Stimulated activated naive B cell treated with anti-CD40 and anti-IgM and Interleukin-4, amounts not matched to agents 10 μg/mL and 1 μg/mL and 100 μg/mL, for 72 hours (primary cell): ENCODE measurements at places on chromosomes 3 and 15.

- no peak for DNase-seq
Measured at GRCh38 chr3:157637866-157638265, 134.7 kb upstream of the VEPH1 start.

GRCh38 chr15:43029476-43029875 is 76.4 kb downstream of the UBR1 start:
- no peak for DNase-seq

- DNase-seq: no peak
Measured at GRCh38 chr3:11810276-11810675, 36.4 kb downstream of the TAMM41 start.

GRCh38 chr15:100753503-100753902 is 126.1 kb upstream of the ALDH1A3 start:
- DNase-seq: no peak

DNA sequence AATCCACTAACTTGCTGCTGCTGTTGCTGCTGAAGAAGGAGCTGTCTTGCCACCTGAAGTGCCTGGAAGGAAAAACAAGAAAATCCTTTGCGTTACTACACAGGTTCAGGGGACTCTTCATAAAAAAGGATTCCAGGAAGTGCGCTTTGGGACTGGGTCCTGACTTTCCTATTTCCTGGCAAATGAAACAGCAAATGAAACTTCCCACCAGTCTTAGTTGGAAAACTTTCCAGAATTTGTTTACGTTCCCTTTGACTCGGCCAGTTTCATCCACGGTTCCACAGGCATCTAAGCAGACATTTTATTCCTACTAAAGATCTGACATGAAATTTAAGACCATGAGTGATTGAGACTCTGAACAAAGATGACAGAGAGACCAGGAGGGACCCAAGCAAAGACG is 471.0 kb downstream of the FOXP1 start:
- DNase-seq: no peak

DNA sequence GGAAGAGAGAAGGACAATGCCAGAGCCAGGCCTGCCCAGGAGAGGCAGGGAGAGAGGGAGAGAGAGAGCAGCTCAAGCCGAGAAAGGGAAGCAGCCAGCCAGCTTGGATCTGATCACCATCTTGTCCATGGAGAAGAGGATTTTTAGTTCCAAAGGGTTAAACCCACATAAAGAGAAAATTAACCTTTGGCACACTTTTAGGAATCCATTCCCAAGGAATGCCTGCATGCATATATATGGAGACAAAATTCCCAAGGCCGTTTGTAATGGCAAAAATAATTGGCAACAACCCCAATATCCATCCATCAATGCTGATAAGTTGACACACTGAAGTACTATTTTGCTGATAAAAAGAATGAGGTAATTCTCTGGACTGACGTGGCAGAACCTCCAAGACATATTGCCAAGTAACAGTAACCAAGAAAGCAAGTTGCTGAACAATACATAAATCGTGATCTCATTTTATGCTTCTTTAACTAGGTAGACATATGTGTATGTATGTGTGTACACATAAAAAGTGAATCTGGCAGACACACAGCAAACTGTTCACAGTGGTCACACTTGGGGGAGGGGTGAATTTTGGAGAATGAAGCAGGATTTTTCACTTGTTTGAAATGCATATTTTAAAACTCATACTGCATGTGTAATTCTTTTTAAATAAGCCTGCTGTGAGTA is 7.5 kb upstream of the STRA6 start:
- no peak for DNase-seq

DNA sequence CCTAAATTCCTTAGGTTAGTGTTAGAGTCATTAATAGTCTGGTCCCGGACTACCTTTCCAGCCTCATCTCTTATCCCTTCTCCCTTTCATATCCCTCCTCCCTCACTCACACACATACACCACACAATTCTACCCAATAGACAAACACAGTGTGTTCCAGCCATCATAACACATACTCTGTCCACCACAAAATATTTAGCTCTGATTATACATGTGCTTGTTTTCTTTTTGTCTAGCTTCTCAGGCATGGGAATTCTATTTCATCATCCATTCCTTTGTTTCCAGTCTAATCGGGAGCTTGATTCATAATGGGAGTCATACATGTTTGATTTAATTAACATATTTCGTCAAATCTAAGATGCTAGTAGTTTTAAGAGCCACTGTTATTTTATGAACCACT is 161.8 kb upstream of the BFSP2 start:
- DNase-seq: no peak

DNA sequence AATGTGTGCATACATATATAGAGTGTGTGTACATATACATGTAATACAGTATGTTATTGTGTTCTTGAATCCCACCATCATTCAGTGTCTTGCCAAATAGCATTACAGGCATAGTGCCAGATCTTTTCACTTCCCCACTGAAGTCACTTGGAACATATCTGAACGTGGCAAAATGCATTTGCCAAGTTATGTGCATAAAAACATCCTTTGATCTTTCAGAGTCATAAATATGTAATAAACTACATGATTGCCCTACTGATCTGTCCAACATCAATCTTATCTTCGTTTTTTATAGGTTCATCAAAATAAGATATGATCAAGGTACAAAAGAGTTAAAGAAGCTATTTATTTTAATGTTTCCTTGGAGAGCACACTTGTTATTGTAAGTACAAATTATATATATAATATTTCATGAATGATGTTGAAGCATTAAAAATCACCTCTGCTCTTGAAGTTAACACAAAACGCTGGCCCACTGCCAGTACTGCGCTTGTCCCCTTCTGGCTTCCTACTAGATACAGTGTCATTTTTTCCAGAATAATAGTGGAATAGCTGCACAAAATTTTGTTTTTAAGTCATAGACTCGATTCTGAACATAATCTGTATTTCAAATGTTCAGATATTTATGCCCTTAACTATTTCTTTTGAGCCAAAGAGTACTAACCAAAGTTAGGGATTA is 549.5 kb upstream of the ARRDC4 start:
- no peak for DNase-seq

- DNase-seq: no peak
Measured at GRCh38 chr15:40062816-40063562, 24.0 kb upstream of the SRP14 start.

DNA sequence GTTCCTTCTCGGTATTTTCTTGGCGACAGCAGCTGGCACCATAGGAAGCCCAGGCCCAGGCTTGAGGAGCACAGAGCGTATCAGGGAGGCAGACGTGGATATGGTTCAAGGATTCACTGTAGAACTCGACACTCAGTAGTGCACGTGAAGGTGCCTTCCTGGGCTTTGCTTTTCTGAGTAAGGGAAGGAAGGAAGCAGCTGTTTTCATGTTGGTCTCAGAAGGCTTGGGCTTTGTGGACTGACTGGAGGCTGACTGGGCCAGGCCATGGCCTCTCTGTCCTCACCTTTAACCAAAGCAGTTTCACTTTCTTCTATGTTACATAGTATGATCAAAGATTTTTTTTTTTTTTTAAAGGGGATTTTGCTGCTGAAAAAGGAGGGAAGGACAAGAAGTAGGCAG is 6.9 kb upstream of the GHRL start:
- DNase-seq: no peak

GRCh38 chr3:5497497-5497896 is 310.0 kb downstream of the EDEM1 start:
- DNase-seq: no peak

- DNase-seq: no peak
Measured at GRCh38 chr3:158728061-158728377, 4.2 kb downstream of the RARRES1 start.

GRCh38 chr3:64174328-64174727 is 50.9 kb downstream of the PRICKLE2 start:
- no peak for DNase-seq

DNA sequence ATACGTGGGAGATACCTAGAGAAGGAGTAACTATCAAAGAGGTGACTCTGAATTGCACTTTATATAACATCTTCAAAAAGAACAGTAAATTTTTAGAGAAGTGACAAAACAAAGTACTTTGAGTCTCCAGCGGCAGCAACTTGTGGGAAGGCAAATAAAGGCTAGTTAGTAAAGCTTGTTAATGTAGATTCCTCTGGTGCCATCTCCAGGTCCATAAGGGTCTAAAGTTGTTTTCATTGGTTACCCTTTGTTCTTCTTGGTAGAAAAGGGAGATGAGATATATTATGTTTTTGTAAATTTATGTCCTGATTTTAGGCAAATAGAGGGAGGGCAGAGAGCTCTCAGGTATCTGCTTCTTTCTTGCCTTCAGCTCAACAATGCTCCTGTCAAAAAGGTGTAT is 161.6 kb downstream of the MYRIP start:
- DNase-seq: no peak

DNA sequence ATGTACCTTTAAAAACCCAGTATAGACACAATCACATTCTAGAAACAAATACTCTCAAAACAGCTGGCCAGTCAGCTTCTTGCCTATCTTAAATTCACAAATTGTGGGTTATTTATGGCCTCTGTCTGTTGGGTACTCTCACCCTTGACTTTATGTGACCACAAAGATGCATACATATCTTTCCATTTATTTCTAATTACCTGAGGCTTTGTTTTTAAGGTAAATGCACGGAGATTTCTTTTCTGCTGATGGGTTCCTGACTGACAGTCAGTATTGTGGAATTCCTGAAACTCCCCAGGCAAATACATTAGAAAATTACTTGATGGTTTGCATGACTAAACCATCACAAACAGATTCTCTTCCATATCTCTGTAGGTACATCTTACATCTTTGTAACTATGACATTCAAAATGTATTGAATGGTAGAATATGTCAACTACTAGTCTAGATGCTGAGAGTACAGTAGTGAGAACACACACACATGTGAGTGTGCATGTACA is 107.7 kb downstream of the EDEM1 start:
- DNase-seq: no peak

DNA sequence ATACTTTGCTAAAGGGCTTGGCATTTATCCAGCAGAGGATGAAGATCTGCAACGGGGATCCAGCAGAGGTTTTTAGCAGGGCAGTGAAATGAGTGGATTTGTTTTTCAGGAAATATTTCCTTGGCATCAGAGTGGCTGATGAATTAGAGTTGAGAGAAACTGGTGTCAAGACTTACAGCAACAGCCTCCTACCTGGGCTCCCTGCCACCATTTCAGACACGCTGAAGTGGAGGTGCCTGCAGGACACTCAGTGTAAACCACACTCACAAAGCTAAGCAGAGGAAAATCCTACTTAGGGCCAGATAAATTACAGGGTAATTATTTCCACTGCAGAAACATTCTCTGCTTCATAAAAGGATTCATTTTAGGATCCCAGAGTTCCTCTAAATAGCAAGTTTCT is 519.7 kb downstream of the FGF12 start:
- DNase-seq: no peak
